ENCODE measurements at places on chromosomes 7 and 10. TPM values are rescaled to one million over a fixed set of nuclear protein-coding genes. Genes with fewer than 3 reads are reported as not detected.
A peak's percentile ranks its signal among the peaks of the same experiment; 100 is the strongest.

The RELN gene
- not detected for total RNA-seq

The NRCAM gene
- total RNA-seq = 3.1 TPM

The ATP5F1C gene
- total RNA-seq = 111 TPM

The AKR1C1 gene
- total RNA-seq = 4.8 TPM

The ACBD7 gene
- not detected for total RNA-seq

The RBM33 gene
- 170 TPM for total RNA-seq

DNA sequence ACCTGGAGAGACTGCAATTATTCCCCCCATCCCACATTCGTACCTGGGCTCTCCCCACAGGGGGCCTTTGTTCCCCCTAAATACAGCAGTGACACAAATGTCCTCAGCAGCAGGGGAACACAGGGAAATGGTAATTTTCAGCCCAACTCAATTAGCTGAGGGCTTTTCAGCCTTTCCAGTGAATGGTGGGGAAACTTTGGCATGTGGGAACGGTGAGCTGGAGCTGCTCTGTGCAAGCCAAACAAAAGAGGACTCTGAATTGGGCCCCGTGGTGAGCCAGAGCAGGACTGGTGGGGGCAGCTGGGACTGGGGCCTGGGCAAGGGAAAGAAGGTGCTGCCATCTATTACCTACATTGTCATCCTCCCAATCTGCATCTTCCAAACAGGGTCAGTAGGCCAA lies 51.0 kb downstream of the FBXW4 start:
- H3K27me3 ChIP-seq = no peaks in the 10 kb centered on the region
- H3K36me3 ChIP-seq = peaks cover 64% of the 10 kb centered on the region

DNA sequence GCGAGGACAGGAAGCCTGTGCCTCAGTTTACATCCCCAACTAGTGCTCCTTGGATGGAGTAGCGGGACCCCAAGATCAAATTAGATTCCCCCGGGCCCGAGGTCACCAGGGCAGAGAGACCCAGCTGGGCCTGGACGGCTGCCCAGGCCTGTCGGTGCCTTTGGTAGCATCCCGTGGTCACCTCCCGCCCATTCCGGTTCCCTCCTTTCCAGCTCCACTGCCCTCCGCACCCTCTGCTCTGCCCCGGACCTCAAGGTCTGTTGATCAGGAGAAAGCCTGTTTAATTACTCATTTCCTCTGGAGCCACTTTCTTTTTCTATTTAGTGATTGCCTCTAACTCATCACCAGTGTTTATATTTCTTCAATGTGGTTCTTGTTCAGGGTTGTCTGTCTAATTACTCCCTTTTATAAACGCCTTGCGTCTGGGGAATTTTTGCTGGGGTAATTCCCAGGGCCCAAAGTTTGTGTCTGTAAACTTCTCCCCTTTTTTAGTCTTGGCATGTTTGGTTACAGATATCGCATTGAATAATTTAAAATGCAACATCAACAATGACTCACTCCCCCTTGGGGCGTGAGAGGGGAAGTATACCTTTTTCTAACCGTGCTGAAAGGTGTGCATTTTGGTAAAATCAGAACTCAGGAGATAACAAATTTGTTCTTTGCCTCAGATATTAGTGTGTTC lies 1.9 kb downstream of the FOXK1 start:
- DNase-seq = peak; percentile 36
- H3K4me1 ChIP-seq = peaks cover 59% of the 10 kb centered on the region
- H3K36me3 ChIP-seq = no peaks in the 10 kb centered on the region
- no peaks in the 10 kb centered on the region for H3K27me3 ChIP-seq
- peak overlapping the region; percentile 85 for H3K27ac ChIP-seq
- peak overlapping the region; percentile 77 for H3K4me3 ChIP-seq

DNA sequence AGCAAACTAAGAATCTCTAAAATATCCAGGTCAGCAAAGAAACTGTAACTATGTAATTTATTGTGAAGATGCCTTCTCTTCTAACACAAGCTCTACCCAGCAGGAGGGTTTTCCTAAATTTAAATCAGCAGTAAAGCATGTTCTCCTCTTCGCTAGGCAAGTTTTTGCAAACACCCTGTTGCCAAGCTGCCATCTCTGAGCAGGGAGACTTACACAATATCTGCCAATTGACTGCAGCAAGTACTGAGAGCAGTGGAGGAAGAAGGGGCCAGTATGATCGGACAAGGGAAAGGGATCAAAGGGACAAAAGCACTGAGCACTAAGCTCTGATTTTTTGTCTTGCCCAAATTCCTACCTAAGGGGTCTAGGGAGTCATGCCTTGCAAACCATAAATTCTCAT lies 16.0 kb upstream of the LANCL2 start:
- no peaks in the 10 kb centered on the region for H3K36me3 ChIP-seq
- peaks cover 9% of the 10 kb centered on the region for H3K27me3 ChIP-seq
- no peaks in the 10 kb centered on the region for H3K4me1 ChIP-seq
- no peak for DNase-seq
- H3K4me3 ChIP-seq = no peak overlapping the region
- no peak overlapping the region for H3K27ac ChIP-seq

GRCh38 chr7:107551936-107552335 lies 11.8 kb downstream of the COG5 start:
- H3K27me3 ChIP-seq = no peaks in the 10 kb centered on the region
- no peak overlapping the region for H3K27ac ChIP-seq
- DNase-seq = no peak

- H3K27ac ChIP-seq = no peak overlapping the region
- H3K36me3 ChIP-seq = no peaks in the 10 kb centered on the region
- H3K4me1 ChIP-seq = no peaks in the 10 kb centered on the region
- H3K4me3 ChIP-seq = no peak overlapping the region
- peaks cover 22% of the 10 kb centered on the region for H3K27me3 ChIP-seq
- no peak for DNase-seq
Measured at GRCh38 chr10:43939939-43940820, 291.5 kb upstream of the ZNF32 start.

DNA sequence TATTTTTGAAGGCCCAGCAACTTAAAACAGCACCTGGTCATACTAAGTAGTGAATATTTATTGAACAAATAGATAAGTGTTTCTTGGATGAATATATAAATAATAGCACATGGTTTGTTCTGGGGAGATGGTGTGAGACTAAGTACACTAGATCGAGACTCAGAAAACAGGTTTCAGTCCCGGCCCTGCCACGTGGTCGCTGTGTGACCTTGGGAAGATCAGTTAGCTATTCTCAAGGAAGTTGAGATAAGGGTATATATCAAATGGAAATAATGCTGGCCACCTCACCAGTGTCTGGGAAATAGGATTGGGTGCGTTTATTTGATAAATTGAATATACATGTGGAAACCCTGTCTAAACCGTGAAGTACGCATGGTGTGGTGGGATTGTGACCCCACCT lies 354.6 kb downstream of the SDK1 start:
- no peaks in the 10 kb centered on the region for H3K36me3 ChIP-seq
- no peak for DNase-seq
- H3K27ac ChIP-seq = no peak overlapping the region
- H3K4me1 ChIP-seq = no peaks in the 10 kb centered on the region
- H3K27me3 ChIP-seq = peaks cover 10% of the 10 kb centered on the region

- no peaks in the 10 kb centered on the region for H3K4me1 ChIP-seq
- no peak overlapping the region for H3K4me3 ChIP-seq
- no peak overlapping the region for H3K27ac ChIP-seq
- no peaks in the 10 kb centered on the region for H3K27me3 ChIP-seq
- DNase-seq = no peak
Measured at GRCh38 chr7:81007051-81007450, 88.2 kb upstream of the SEMA3C start.

DNA sequence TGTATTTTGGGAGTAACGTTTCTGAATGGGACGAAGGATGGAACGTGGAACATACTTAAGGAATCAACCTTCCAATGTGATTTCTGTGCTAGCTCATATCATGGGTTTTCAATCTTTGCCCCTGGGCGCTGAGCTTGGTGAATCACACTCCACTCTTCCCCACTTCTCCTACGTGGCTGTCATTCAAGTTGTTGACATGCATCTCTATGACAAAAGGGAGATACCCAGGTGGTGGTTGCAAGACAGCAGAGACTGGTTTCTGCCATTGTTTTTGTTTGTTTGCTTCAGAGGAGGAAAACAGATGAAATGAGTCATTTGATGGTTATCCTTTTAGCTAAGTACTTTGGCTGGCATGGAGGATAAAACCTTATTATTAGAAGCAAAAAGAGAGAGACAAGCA lies 573.9 kb downstream of the GATA3 start:
- H3K27me3 ChIP-seq = no peaks in the 10 kb centered on the region
- H3K36me3 ChIP-seq = no peaks in the 10 kb centered on the region
- H3K4me1 ChIP-seq = no peaks in the 10 kb centered on the region
- no peak for DNase-seq
- no peak overlapping the region for H3K27ac ChIP-seq

GRCh38 chr10:1434202-1434601 lies 303.1 kb downstream of the ADARB2 start:
- no peak for DNase-seq
- H3K36me3 ChIP-seq = no peaks in the 10 kb centered on the region
- no peak overlapping the region for H3K4me3 ChIP-seq
- H3K4me1 ChIP-seq = no peaks in the 10 kb centered on the region

DNA sequence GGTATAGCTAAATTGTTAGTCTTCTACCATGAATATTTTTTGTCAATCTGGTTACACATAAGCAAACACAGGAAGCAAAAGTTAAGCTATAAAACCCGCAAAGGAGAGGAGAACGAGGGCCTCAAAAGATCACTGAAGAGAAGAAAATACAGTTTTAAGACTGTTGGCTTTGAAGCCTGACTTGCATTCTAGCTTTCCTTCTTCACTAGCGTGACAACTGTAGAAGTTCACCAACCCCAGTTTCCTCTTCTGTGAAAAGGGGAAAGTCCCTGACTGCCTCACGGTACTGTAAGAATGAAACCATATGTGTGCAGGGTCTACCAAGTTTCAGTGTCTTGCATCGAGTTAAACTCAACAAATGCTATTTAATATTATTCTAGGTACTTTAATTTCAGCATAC lies 7.5 kb upstream of the LRRN3 start:
- H3K36me3 ChIP-seq = no peaks in the 10 kb centered on the region
- peak overlapping the region; percentile 62 for H3K27ac ChIP-seq
- no peak overlapping the region for H3K4me3 ChIP-seq
- no peaks in the 10 kb centered on the region for H3K27me3 ChIP-seq

- no peak for DNase-seq
- H3K27ac ChIP-seq = no peak overlapping the region
- peak overlapping the region; percentile 79 for H3K4me3 ChIP-seq
- H3K4me1 ChIP-seq = peaks cover 3% of the 10 kb centered on the region
- no peaks in the 10 kb centered on the region for H3K36me3 ChIP-seq
Measured at GRCh38 chr7:129824291-129825208, 128.2 kb downstream of the UBE2H start.

GRCh38 chr10:72821606-72822005 lies 71.9 kb upstream of the OIT3 start:
- DNase-seq = no peak
- no peaks in the 10 kb centered on the region for H3K36me3 ChIP-seq
- no peak overlapping the region for H3K4me3 ChIP-seq
- no peak overlapping the region for H3K27ac ChIP-seq
- H3K4me1 ChIP-seq = no peaks in the 10 kb centered on the region

GRCh38 chr7:116809636-116810266 lies 52.6 kb upstream of the CAPZA2 start:
- no peak overlapping the region for H3K27ac ChIP-seq
- no peaks in the 10 kb centered on the region for H3K27me3 ChIP-seq
- H3K36me3 ChIP-seq = no peaks in the 10 kb centered on the region
- no peak overlapping the region for H3K4me3 ChIP-seq

- peaks cover 6% of the 10 kb centered on the region for H3K27me3 ChIP-seq
- H3K4me1 ChIP-seq = no peaks in the 10 kb centered on the region
- DNase-seq = no peak
- no peak overlapping the region for H3K27ac ChIP-seq
- no peak overlapping the region for H3K4me3 ChIP-seq
Measured at GRCh38 chr7:142181966-142182365, 70.4 kb downstream of the MGAM2 start.

GRCh38 chr7:100604976-100605911 lies 3.1 kb downstream of the PCOLCE start:
- H3K27ac ChIP-seq = no peak overlapping the region
- H3K4me1 ChIP-seq = peaks cover 30% of the 10 kb centered on the region
- DNase-seq = peak; percentile 47
- peaks cover 7% of the 10 kb centered on the region for H3K27me3 ChIP-seq
- peak overlapping the region; percentile 84 for H3K4me3 ChIP-seq
- no peaks in the 10 kb centered on the region for H3K36me3 ChIP-seq

DNA sequence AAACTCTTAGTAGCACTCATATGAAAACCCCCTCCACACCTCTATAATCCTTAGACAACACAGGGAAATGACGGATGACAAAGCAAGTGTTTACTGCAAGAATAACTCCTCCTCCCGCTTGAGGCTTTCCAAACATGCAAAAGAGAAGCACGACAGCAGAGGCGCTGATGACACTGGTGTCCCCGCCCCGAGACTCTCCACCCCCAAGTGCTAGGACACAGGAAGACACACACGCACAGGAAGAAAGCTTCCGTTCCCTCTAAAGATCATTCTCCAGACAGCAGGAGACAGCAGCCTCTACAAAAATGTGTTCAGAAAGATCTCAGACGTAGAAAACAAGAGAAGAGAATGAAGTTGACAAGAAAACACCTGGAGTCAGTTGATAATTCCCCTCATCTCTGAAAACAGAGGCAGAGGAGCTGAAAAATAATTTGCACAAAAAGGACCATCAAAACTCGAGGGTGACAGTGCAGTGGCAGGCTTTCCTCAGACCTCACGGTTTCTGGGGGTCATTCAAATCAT lies 90.2 kb downstream of the DLG5 start:
- H3K36me3 ChIP-seq = no peaks in the 10 kb centered on the region
- no peaks in the 10 kb centered on the region for H3K27me3 ChIP-seq
- no peak overlapping the region for H3K4me3 ChIP-seq
- peaks cover 47% of the 10 kb centered on the region for H3K4me1 ChIP-seq

DNA sequence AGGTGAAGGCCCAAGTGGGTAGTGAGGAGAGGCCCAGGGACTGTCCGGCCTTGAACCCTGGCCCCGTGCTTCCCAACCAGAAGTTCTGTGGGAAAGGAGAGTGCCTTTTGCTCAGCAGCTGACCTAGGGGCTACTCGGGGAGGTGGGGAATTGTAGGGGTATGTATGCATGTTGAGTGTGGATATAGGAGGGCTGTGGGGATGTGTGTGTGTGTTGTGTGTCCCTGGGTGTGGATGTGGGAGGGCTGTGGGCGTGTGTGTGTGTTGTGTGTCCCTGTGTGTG lies 12.2 kb downstream of the EPHB6 start:
- no peak overlapping the region for H3K27ac ChIP-seq
- no peaks in the 10 kb centered on the region for H3K27me3 ChIP-seq
- peaks cover 11% of the 10 kb centered on the region for H3K4me1 ChIP-seq
- no peak for DNase-seq

DNA sequence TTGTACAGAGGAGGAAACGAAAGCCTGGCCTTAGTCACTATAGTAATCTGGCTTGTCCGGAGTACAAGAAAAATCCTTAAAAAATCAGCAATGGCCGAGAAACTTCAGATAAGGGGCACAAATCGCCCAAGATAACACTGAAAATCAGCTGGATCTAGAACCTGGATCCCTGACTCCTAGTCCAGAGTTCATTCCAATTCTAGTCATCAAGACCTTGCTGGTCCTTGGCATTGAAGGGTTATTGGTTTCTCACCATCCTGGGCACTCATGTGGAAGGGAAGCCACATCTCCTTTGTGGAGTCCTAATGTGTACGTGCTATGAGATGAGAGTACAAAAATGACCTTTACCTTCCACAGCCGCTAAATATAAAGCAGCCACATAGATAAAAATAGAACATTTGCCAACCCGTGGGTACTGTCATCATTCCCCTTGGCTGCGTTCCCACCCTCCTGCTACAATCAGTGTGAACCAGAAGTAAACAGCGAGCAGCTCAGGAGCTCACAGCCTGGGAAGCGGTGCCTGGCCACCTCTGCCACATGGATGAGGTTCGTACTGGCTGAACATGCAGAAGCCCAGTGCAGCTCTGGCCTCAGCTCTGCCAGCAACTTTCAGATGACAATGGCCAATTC lies 116.0 kb upstream of the PDLIM1 start:
- H3K27me3 ChIP-seq = no peaks in the 10 kb centered on the region
- DNase-seq = no peak
- H3K4me1 ChIP-seq = no peaks in the 10 kb centered on the region
- no peak overlapping the region for H3K27ac ChIP-seq
- H3K36me3 ChIP-seq = no peaks in the 10 kb centered on the region
- H3K4me3 ChIP-seq = no peak overlapping the region
